Stimulated activated CD4-positive, alpha-beta T cell treated with anti-CD3 and anti-CD28 coated beads, Interleukin-4, amount 100 ng/mL, for 4 hours (primary cell): ENCODE measurements at places on chromosomes 3 and 15.
A peak's percentile ranks its signal among the peaks of the same experiment; 100 is the strongest.

DNA sequence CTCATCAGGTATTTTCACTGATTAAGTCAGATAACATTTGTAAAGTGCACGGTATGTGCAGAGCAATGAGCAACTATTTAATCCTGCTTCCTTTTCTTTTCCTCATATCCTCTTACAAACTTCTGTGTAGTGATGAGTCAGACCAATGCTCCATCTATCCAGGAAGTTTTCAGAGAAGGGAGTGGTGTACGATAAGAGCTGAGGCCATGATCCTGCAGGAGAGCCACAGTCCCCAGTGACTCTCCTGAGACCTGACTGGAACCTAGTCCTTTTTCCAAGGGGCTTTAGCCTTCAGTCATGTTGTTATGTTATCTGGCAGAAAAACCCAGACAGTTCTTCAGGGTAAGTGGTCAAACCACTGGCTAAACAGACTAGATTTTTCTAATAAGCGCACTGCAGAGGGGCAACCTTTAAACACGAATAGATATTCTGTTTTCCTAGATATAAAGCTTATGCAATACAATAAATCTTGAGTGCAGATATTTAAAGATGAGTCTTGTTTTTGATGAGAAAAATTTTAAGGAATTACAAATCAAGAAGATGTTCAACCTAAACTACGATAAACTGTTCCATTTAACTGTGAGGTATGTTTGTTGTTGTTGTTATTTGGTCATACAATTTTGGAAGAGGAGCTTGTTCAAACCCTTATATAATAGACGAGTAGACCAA, 110.5 kb upstream of the RAP2B start:
- no peak for DNase-seq

- DNase-seq, result no peak
Measured at GRCh38 chr3:128083980-128084674, 31.9 kb downstream of the SEC61A1 start.

DNA sequence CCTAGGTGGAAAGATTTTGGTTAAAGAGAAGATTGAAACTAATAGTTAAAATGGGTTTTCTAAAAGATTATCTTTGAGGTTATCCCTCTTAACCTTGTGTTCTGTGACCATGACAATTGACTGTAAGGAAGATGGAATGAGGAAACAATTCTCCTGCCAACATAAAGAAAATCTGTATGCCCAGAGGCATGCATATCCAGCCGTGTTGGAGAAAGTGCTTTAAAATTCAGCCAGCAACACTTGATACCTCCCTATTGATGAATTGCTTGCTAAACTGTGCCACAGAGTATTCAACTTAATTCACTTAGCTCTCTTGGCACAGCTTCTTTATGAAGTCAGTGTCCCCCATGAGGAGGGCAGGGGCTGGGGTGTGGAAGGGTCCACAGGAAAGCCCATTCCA, 203.5 kb downstream of the UBE2E2 start:
- DNase-seq, result no peak

- DNase-seq, result no peak
Measured at GRCh38 chr3:116873142-116873541, 163.6 kb downstream of the TUSC7 start.

DNA sequence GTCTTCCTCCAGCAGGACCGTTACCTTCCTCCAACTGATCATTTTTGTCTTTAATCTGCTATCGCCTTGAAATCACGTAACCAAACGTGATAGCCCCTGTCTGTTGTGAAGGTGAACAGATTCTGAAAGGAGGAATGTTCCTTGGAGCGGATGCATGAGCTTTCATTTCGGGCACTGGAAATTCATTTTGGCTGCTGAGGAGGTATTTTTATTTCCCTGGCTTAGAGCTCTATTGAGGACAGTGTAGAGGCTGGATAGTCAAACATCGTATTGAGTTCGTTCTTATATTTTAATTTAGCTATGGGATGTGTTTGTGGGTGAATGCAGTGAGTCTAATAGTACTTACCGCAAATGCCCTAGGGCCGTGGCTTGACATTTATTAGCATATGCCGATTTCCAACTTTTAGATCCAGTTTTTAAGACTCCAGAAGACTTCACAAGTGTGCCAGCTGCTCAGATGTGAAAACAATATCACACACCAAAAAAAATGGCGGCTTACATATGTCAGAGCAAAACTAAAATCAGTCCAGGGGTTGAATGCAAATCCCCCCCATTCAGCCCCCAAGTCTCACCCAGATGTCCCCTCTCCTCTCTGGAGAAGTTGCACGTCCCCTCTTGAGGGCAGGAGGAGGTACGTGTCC, 22.1 kb downstream of the CPN2 start:
- no peak for DNase-seq

DNA sequence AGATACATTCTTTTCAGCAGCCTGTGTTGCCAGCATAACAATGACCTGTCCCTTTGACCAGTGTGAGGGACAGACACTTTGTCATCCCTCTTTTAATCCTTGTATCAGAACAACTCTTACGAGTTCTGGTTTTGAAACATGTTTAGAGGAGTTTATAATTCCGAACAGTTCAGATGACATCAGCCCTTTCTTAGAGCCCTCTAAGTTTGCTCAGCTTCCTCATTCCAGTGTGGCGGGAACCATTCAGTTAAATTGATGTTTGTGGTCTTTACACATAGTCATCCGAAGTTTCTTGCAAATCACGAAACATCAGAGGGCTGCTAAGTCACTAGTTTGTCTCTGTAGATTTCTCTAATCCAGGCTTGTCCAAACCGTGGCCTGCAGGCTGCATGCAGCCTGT, 102.5 kb downstream of the AKAP13 start:
- DNase-seq, result no peak

DNA sequence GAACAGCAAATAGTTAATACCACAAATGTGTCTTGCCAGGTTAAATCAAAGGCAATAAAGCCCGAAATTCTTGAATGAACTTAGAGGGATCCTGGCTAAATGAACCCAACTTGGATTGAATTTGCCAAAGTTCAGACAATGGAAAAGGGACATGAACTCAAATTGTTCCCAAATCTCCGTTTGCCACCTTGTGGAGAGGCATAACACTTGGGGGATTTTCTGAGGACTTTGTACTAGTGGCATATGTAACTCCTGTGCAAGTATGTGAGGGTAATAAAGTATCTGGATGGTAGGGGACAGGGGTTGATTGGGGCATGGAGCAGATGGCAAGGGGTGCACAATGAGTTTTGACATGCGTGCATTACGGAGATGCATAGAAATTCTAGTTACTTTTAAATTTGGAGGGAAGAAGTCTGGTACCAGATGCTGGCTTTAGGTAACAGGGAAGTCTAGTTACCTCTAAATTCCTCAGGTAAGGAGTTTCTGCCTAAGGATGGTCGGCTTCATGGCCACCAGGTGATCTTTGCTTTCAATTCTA, 1.2 kb upstream of the TCAIM start:
- DNase-seq, result no peak

DNA sequence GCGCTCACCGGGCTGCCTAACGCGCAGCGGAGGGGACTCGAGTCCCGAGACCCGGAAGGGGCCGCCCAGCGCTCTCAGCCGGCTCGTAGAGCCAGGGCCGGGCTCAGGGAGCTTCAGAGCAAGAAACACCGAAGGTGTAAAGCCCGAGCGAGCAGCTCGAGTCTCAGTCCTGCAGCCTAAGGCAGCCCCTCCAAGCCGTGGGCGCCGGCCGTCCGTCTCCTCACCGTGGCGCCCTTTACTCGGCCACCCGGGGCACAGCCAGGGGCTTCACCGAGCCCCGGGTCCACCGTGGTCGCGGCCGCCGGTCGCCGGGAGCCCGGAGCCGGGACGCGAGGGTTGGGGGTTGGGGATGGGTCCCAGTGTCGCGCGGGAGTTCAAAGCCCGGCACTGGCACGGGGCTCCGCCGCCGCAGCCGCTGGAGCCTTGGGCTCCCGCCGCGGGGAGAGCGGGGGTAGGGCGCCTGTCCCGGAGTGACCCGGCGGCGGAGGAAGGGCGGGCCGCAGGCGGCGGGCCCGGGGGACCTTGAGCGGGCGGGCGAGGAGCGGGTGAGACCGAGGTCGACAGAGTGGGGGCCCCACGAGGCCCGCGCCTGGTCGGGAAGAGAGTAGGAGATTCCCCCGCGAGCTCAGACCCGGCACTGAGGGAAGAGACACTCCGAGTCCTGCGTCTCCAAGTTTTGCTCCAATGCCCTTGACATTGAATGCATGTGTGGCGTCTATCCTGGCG, 26.9 kb upstream of the THRB start:
- DNase-seq, result no peak

DNA sequence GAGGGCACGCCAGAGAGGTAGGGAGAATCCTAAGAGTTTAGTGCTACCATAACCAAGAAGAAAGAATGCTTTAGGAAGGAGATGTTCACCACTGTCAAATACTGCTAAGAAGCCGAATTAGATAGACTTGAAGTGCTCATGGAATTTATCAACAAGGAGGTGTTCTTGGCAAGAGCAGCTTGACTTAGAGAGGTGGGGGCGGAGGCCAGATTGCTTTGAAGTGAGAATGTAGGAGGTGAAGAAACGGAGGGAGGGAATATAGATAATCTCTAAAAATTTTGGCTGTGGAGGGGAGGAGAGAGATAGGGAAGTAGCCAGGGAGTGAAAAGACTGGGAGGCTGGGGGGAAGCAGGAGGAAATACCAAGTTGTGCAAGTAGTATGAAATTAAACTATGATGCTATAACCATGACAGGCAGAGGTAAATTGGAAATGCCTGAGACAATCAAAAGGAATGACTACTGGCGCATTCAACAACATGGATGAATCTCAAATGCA, 35.5 kb downstream of the GADL1 start:
- DNase-seq, result no peak

- DNase-seq, result peak; percentile 99
Measured at GRCh38 chr15:41416742-41417417, at the start of gene RTF1. RTF1 (plus strand) TSS chr15:41417095; CDS start chr15:41417116, 21 bp downstream.

DNA sequence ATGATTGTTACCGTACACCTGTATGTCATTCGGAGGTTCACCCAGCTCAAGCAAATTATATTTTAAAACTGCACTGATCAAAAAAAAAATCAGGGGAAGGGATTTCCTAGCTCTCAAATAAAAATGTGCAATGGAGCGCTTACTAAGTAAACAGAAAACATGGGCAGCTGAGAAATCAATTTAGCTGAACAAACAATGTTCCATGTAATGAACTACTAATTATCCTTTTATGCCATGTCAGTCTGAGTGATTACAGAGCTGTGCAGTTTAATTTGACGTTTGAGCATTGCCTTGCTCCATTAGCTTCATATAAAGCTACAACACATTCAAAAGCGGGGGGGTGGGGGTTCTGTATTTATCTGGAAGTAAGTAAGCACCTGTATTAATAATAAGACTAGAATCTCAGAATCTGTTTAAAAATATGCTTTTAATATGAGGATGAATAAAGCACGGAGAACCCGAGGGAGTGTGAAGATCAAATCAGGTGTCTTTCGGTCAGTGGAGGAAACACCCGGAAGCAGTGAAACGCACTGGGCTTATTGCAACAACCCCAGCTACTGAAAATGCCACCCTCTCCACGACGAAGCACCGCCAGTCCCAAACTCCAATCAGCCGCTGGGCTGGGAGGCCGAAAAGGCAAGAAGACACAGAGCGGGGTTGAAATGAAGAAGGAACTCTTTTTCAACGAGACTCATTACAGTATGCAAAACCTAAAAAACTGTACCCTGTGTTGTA, 196.5 kb upstream of the ATP11B start:
- no peak for DNase-seq

GRCh38 chr3:152060701-152061100, 187.3 kb downstream of the SUCNR1 start:
- no peak for DNase-seq

DNA sequence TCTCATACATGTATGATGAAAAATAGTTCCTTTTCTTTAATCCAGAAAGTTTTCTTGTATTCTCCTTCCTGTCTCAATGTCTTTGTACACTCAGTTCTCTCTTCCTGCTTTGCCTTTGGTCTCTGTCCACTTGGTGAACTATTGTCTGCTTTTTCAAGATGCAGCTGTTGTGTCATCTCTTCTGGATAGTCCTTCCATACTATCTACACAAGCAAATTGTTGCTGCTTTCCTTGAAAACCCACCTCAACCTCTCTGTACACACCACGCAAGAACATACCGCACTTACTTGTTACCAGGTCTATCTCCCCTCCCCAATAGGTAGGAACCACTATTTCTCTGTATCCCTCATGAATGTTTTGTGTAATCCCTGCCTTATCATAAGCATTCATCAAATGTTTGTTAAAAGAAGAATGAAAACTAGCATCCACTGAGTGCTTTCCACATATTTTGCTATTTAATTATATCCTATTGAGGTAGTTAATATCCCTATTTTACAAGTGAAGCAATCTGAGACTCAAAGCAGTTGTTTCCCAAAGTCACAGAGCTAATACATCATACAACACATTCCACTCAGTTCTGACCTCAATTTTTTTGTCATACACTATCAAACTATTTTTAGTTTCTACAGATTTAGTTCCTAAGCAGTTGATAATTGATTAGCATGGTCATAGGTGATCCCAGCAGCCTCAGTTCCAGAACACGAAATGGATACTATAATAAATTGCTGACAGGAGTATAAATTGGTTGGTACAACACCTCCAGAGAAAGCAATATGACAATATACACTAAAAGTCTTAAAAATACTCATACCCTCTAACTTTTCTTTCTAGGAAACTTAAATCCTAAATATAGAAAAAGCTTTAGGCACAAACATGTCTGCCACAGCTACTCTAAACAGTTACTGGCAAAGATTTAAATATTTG, 19.6 kb downstream of the HACL1 start:
- DNase-seq, result no peak

GRCh38 chr3:105899516-105899915, 30.7 kb upstream of the CBLB start:
- DNase-seq, result no peak

GRCh38 chr3:16508591-16508995, 4.9 kb downstream of the RFTN1 start:
- no peak for DNase-seq
